Ovary (tissue), 10 donors: ENCODE measurements at places on chromosomes 7 and 10. TPM values are rescaled to one million over a fixed set of nuclear protein-coding genes. Genes with fewer than 3 reads are reported as not detected.

LIPF gene
- total RNA-seq = not detected

INTS1 gene
- 33.9 TPM for total RNA-seq

BICC1 gene
- 19.8 TPM for total RNA-seq

CFTR gene
- 2.0 TPM for total RNA-seq

MACC1 gene
- 3.5 TPM for total RNA-seq

PRDX3 gene
- total RNA-seq = 109 TPM

GPNMB gene
- total RNA-seq = 132 TPM

PLAU gene
- 0.98 TPM for total RNA-seq

ZNF467 gene
- 23.7 TPM for total RNA-seq

HABP2 gene
- 0.12 TPM for total RNA-seq

CALML3 gene
- not detected for total RNA-seq

NPC1L1 gene
- total RNA-seq = 0.28 TPM

UNCX gene
- total RNA-seq = not detected

KDM7A gene
- 13.2 TPM for total RNA-seq

IQCE gene
- 19.2 TPM for total RNA-seq

ST8SIA6 gene
- total RNA-seq = 2.1 TPM

ZNF248 gene
- total RNA-seq = 16.8 TPM

HOXA2 gene
- total RNA-seq = not detected

MKI67 gene
- total RNA-seq = 0.60 TPM

CLDN12 gene
- total RNA-seq = 29.9 TPM

ZNF655 gene
- total RNA-seq = 62.4 TPM
